ENCODE measurements at places on chromosomes 1 and 21.
A peak's percentile ranks its signal among the peaks of the same experiment; 100 is the strongest.

DNA sequence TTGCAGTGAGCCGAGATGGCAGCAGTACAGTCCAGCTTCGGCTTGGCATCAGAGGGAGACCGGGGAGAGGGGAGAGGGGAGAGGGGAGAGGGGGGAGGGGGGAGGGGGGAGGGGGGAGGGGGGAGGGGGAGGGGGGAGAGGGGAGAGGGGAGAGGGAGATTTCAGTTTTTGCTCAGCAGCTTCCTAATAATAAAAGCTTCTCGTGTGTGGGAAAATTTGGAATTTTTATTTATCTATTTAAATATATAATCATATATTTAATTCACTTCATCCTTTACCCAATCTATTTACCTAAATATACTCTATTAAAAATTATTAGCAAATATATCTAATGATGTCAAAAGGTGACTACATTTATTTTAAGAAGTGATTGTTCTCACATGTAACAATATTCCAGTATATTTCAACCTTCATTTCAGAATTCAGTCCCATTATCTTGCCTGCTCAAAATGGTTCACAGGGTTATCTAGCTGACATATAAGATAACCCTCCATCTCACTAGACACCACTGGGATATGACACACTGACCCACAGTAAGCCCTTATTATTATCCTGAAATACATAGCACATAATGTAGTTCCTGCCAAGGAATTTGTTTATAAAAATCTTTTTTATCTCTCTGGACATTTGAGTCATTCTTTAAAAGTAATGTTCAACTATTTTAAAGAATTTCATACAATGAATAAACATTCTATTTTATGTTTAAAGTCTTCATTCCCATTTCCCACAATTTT, 105.9 kb downstream of the GPATCH2 start:
- no peak for DNase-seq

DNA sequence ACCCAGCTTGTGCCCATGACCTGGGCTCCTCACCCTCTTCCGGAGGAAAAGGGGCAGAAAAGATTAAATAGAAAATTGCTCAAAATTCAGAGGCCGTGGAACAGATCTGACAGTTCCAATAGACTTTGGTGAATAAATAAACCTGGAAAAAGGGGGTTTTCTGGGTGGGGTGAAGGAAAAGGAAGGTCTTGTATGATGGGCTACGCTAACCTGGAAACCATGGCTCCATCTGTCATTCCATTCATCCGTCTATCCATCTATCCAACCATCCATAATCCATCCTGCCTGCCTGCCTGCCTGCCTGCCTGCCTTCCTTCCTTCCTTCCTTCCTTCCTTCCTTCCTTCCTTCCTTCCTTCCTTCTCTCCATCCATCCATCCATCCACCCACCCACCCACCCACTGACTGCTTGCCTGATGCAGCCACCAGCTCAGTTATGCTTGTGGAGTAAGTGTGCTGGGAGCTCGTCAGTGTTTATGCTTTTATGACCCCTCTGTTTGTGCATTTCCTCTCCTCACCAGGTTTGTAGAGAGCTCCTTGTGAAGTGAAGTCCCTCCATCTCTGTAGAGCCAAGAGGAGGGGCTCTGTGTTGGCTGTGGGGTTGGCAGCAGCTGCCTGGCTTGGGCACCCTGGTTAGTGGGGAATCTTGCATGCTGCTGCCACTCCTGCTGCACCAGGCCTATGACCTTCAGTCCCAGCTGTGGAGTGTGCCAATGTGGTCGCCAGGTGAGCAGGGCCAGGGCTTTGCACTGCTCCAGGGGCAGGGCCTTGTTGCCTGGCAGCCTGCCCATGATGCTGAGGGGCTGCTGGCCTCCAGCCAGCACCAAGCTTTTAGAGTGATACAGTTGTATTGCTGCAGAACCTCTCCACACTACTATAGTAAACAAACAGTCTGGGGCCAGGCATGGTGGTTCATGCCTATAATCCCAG, 16.0 kb upstream of the POU3F1 start:
- no peak for DNase-seq

DNA sequence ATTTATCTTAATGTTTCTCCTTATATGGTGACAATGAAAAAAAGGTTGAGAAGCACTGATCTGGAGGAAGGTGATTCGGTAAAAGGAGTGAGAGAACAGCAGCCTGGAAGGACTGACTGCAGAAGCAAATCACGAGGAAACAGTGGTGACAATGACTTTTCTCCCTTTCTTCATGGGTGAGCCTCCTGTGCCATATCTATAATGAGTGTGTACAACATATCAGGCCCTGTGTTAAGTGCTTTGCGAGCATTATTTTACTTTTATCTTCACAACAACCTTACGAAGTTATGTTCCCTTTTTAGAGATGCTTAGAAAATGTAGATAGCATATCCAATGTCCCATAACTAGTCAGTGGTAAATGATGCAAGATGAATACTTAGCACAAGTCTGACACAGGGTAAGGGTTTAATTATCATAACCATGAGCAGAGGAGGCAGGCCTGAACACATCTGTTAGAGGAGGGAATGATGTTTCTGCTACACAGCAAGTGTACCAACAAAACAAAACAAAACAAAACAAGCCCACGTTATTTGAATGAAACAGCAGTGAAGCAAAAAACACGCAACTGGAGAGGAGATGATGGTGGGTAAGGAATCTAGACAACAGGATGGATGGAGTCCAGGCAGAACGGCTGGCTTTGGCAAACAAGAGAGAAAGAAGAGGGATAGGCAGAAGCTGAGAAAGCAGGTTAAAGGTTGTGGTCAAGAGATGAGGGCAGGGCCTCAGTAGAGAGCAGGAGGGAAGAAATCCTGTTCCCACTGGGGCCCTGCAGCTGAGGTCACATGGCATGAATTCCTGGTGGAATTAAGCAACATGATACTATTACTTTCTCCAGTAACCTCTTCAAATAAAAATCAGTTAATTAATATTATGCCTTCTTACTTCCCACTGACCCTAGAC, 29.6 kb downstream of the GNG12 start:
- no peak for DNase-seq

GRCh38 chr21:45302082-45303061, 14.7 kb upstream of the POFUT2 start:
- peak; percentile 53 for DNase-seq

Data from stimulated activated naive CD8-positive, alpha-beta T cell treated with anti-CD3 and anti-CD28 coated beads, Interleukin-15, Interleukin-2, amounts not matched to agents 100 U/mL and 50 U/mL, for 24 hours (primary cell).